ENCODE measurements at places on chromosomes 12 and 14.

- no peak for DNase-seq
These were observed 231.7 kb upstream of the PRKD1 start for GRCh38 chr14:30159374-30159773.

DNA sequence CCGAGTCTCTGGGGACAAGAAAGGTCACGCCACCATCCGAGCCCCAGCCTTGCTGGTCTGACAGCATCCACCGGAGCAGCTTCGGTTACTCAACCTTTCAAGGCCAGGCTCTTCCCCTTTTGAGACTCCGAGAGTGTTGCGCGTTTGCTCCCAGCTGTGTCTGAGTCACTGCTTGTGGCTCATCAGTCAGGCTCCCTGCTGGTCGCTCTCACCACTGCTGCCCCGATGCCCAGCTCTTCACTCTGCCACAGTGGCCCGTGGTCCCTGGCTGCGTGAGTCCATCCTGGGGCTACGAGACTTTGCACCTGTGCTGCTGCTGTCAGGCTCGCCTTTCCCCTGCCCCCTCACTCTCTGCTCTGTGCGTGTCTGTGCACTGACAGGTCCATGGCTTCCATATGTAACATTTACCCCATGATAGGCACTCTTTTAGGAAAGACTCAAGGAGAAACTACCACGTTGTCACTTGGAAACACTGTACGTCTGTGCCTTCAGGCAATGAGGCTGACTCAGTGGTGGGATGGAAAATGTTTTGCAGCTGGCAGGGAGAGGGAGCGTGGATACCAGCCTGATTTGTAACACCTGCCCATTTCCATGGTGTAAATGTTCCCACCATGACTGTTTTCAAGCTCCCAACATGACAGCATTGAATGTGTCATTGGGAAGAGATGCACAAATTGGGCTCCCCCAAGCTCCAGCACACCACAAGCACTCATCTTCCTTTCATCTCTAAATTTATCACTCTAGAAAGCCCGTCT is 350.7 kb downstream of the TMEM132D start:
- no peak for DNase-seq

- DNase-seq = no peak
These were observed 6.7 kb downstream of the BCL7A start for GRCh38 chr12:122028165-122028904.

GRCh38 chr12:129494766-129495165 is 409.1 kb downstream of the TMEM132D start:
- DNase-seq = no peak

- DNase-seq = no peak
These were observed 7.0 kb upstream of the PIWIL1 start for GRCh38 chr12:130330685-130331084.

DNA sequence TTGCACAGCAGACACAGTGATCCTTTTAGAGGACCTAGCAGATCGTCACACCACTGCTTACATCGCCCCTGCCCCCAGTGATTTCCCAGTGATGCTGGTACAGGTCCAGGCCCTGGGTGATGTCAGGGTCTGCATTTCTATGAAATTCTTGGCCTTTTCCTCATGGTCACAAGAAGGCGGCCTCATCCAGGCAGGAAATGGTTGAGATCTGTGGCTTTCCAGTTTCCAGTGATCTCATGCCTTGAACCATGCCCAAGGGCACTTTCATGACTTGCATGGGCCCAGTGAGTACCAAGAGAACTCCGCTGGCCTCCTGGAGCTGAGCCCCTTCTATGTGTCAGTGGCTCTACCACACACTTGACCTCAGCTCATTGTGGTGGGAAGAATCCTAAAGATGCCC is 41.9 kb upstream of the BDKRB2 start:
- no peak for DNase-seq

DNA sequence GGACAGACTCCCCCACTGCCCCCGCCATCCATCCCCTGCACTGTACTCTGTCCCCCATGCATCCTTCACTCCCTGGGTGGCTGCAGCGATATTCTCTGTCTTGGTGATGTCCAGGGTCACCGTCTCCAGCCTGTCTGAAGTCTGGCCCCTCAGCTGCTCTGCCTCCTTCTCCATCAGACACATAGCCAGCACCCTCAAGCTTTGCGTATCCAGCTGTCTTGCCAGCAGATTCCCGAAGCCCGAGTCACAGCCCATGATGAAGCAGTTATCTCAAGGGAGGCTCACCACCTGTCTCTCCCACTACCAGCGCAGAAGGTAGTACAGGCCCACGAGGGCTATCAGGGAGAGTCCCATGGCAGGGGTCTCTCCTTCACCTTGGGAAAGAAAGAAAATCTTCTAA is 77.8 kb downstream of the HSD17B6 start:
- no peak for DNase-seq

- DNase-seq = no peak
These were observed 1.7 kb upstream of the LIN7A start for GRCh38 chr12:80939231-80939950.

GRCh38 chr14:89266754-89267153 is 150.3 kb downstream of the FOXN3 start:
- DNase-seq = no peak

DNA sequence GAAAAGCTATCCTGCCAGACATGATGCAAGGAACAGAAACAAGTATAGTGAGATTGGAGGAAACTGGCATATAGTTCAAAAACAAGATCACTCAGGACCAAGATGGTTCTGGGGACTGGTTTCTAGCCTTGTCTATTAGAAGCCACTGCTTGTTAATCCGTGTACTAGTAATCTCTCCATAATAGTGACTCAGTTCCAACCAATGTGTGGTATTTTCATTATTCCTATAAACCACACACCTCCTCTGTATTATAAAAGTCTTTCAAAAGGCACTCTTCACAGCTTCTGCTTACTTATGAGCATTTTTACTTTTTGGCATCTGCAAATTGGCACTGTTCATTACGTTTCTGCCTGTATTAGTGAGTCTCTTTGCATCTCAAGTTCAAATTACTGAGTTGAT is 140.3 kb downstream of the SLC6A15 start:
- DNase-seq = no peak

GRCh38 chr12:67698672-67699581 is 50.4 kb downstream of the DYRK2 start:
- no peak for DNase-seq

GRCh38 chr14:67370830-67371229 is 10.7 kb downstream of the EIF2S1 start:
- DNase-seq = no peak

DNA sequence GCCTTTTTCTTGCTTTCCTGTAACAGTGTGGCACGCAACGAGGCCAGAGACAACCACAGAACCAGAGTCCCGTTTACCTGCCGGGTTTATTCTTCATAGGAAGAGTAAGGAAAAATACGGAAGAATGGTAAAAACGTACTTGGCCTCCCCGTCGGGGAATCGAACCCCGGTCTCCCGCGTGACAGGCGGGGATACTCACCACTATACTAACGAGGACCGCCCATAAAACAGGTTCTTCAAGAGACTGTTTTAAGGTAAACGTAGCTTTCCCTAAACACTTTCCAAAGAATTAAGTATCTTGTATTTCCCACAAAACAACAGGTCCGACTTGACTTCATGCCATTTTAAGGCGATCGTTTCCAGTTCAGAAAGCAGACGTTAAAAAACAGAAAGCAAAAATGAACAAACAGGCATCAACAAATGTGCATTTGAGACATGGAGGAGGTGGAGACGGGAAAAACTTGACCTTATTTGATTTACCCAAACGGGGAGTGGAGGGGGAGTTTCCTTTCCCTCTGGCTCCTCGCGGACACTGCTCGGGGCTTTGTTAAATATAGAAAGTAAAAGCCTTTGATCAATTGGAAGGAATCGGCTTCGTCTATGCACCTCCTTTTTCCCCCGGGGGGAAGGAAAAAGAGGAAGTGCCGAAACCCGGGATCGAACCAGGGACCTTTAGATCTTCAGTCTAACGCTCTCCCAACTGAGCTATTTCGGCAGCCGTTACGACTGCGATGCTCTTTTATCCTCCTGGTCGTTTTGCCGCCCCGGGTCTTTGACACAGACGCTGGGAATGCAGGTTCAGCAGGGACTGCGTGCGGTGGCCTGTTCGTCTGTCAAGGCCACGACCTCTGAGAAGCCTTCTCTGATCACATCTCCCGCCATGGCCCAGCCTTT is 13.0 kb upstream of the UBC start:
- DNase-seq = peak; percentile 90

DNA sequence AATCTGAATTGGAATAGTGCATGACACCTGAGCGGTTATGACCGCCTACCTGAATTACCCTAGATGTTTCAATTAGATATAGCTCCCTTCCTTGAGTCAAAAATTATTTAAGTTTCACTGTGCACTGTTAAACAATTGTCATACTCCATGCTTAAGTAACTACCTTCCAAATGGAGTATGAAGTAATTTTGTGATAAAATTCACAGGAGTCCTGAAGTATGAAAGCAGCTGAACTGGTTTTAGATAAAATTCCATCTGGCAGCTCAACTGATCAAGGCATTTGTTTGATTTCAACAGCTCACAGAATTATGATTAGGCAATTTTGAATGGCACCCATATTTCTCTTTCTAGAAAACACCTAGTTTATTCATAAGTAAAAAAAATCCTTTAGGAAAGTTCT is 19.5 kb downstream of the PRICKLE1 start:
- no peak for DNase-seq

GRCh38 chr12:12476857-12477531 is 85.7 kb downstream of the DUSP16 start:
- DNase-seq = no peak

Data from SW480 (cell line).